Fibroblast of lung (primary cell): ENCODE measurements at places on chromosomes 2 and 18. TPM values are rescaled to one million over a fixed set of nuclear protein-coding genes. Genes with fewer than 3 reads are reported as not detected.

GRCh38 chr2:240287011-240287410 is 146.6 kb upstream of the OTOS start:
- peaks cover 3% of the 10 kb centered on the region for H3K27me3 ChIP-seq
- no peak overlapping the region for H3K27ac ChIP-seq
- H3K4me1 ChIP-seq, result no peaks in the 10 kb centered on the region
- no peak for DNase-seq

DNA sequence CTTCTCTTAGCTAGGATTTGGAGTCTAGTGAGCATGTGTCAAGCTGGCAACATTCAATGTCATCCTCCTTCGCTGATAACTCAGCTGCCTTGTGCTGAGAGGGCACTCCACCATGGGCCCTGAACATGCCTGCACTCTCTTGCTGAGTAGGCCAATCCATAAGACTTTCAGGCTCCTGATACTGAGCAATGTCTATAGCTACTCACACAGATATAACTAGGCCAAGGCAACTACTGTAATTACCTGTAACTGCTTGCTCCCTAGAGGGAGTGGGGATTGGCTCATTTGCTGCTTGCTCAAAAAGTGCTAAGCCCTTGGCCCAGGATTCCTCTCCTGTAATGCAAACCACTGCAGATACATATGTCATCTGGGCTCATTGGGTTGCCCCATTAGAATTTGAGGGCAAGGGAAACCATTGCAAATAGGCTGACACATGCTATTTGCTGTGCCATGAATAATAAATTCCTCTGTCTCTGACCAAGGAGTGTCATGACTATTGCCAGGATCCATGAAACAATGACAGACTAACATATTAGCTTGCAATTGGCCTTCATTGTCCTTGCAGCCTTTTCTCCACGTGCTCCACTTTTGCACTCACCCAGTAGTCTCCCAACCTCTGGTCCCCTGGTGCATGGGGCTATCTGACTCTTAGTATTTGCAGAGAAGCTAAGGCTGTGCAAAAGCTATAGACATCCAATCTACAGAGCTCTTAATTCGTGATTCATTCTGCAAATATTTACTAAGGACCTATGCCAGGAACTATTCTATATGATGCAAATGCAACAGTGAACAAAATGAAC is 36.9 kb upstream of the BMPR2 start:
- H3K36me3 ChIP-seq, result no peaks in the 10 kb centered on the region
- peaks cover 2% of the 10 kb centered on the region for H3K4me1 ChIP-seq
- no peaks in the 10 kb centered on the region for H3K27me3 ChIP-seq
- H3K27ac ChIP-seq, result no peak overlapping the region
- H3K4me3 ChIP-seq, result no peak overlapping the region

- peaks cover 18% of the 10 kb centered on the region for H3K27me3 ChIP-seq
- no peak overlapping the region for H3K4me3 ChIP-seq
- DNase-seq, result no peak
Measured at GRCh38 chr2:98727369-98728087, 3.4 kb downstream of the MGAT4A start.

- H3K4me3 ChIP-seq, result no peak overlapping the region
- H3K27me3 ChIP-seq, result no peaks in the 10 kb centered on the region
- no peaks in the 10 kb centered on the region for H3K36me3 ChIP-seq
- H3K4me1 ChIP-seq, result no peaks in the 10 kb centered on the region
- H3K27ac ChIP-seq, result no peak overlapping the region
Measured at GRCh38 chr2:226179010-226179409, 620.6 kb downstream of the IRS1 start.

DNA sequence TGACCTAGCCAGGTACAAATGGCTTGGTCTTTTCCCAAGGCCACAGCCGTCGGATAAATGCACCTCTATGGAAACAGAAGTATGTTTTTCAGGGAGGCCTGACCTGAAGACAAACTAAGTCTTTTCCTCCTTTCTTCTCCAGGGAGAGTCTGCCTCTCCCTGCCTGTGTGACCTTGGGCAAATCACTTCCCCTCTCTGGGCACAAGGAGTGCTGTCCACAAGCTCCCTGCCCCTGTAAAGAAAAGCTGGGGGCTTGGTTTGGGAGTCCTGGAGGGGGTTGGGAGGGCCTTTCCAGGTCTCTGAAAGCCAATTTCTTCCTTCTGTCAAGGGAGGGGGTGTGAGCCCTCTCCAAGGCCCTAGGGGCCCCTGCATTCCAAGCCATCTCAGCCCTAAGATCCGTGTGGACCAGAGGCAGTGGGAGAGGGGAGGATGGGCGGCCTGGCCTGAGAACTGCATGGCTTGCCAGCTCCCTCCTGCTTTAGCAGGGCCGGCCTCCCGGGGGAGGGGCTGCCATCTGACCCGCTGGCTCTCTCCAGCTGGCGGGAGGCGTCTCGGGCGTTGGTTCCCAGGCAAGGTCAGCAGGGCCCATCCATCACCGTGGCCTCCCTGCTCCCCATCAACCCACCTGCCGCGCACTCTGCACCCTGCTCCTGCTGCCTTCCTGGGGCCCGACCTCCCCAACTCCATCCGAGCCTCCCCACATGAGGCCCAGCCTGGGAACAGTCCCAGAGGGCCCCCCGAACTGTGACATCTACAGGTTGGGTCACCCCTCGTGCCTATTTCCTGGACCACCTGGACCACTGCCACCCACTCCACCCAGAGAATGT is 61.4 kb downstream of the SMAD7 start:
- DNase-seq, result peak; percentile 67
- H3K27me3 ChIP-seq, result peaks cover 2% of the 10 kb centered on the region
- no peaks in the 10 kb centered on the region for H3K36me3 ChIP-seq
- H3K4me3 ChIP-seq, result no peak overlapping the region

The REG1B gene
- polyA plus RNA-seq, result not detected in 2 replicates

- H3K27me3 ChIP-seq, result no peaks in the 10 kb centered on the region
- H3K36me3 ChIP-seq, result no peaks in the 10 kb centered on the region
- H3K27ac ChIP-seq, result no peak overlapping the region
Measured at GRCh38 chr2:104378853-104379374, 475.0 kb upstream of the POU3F3 start.

DNA sequence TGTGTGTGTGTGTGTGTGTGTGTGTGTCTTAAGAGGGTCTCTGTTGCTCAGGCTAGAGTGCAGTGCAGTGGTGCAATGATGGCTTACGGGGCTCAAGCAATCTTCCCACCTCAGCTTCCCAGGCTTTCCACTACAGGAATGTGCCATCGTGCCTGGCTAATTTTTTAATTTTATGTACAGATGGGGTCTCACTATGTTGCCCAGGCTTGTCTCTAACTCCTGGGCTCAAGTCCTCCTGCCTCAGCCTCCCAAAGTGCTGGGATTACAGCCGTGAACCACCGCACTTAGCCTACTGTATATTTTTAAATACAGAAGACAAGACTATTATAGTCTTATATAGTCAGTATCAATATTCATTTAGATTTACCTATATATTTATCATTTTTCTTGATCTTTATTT is 220.1 kb upstream of the STON1 start:
- H3K4me3 ChIP-seq, result no peak overlapping the region
- DNase-seq, result no peak
- no peak overlapping the region for H3K27ac ChIP-seq

DNA sequence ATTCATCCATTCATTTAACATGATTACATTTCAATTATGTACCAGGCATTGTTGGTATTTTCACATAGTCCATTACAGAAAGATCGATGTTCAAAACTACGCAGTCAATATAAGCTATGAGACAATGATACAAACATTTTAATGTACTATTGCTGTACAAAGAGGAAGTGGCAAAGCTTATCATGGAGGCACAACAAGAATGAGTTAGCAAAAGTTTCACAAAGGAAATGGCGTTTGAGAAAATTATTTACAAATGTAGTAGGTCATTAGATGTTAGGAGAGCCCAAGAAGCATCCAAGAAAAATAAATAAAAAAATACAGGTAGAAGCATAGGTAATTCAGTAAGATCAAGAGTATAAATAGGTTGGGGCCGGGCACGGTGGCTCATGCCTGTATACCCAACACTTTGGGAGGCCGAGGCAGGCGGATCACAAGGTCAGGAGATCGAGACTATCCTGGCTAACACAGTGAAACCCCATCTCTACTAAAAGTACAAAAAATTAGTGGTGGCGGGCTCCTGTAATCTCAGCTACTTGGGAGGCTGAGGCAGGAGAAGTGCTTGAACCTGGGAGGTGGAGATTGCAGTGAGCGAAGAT is 1730.8 kb upstream of the CELF4 start:
- no peaks in the 10 kb centered on the region for H3K4me1 ChIP-seq
- no peak for DNase-seq
- no peaks in the 10 kb centered on the region for H3K27me3 ChIP-seq
- no peaks in the 10 kb centered on the region for H3K36me3 ChIP-seq
- H3K27ac ChIP-seq, result no peak overlapping the region

GRCh38 chr2:236541008-236541562 is 28.5 kb upstream of the ACKR3 start:
- no peak for DNase-seq
- no peaks in the 10 kb centered on the region for H3K36me3 ChIP-seq
- H3K4me3 ChIP-seq, result no peak overlapping the region

The KANSL1L gene
- polyA plus RNA-seq, result 5.5 and 7.3 TPM in 2 replicates

The SMAD2 gene
- 88.6 and 111 TPM in 2 replicates for polyA plus RNA-seq

DNA sequence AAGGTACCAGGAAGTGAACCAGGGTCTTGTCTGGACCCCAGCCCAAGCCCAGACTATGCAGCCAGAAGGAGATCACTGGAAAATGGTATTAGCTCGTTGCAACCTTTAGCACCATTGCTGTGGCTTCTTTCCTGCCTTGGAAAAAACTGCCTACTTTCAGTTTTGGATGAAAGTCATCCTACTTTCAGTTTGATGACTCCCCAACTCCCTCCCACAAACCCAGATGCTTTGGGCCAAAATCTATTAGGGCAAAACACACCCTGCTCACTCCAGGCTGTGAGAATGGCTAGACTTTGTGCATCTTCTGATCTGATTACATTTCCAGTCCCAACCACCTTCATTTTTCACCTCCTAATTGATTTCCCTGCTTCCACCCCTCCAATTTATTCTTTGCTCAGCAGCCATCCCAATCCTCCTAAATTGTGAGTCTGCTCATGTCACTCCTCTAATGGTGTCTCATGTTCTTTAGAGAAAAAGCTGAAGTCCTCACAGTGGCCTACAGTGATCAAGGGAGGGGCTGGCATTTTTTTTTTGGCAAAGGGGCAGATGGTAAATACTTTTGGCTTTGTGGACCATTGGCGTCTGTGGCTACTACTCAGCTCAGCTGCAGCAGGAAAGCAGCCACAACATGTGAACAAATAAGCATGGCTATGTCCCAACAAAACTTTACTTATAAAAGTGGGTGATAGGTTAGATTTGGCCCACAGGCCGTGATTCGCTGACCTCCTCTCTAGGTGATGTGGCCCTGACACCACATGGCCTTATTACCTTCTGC is 368.7 kb downstream of the SLC4A3 start:
- no peak for DNase-seq
- no peaks in the 10 kb centered on the region for H3K27me3 ChIP-seq
- H3K36me3 ChIP-seq, result no peaks in the 10 kb centered on the region
- H3K4me1 ChIP-seq, result no peaks in the 10 kb centered on the region
- H3K27ac ChIP-seq, result no peak overlapping the region

The PDE1A gene
- polyA plus RNA-seq, result 4.0 and 5.4 TPM in 2 replicates

- no peak overlapping the region for H3K27ac ChIP-seq
- peaks cover 2% of the 10 kb centered on the region for H3K36me3 ChIP-seq
- no peak for DNase-seq
- H3K4me1 ChIP-seq, result peaks cover 3% of the 10 kb centered on the region
Measured at GRCh38 chr2:161239326-161240109, 68.7 kb upstream of the PSMD14 start.

GRCh38 chr2:57759131-57759530 is 287.5 kb upstream of the VRK2 start:
- no peaks in the 10 kb centered on the region for H3K36me3 ChIP-seq
- no peaks in the 10 kb centered on the region for H3K4me1 ChIP-seq
- no peak overlapping the region for H3K4me3 ChIP-seq

The SLC25A52 gene
- 0.06 TPM in 1 of 2 replicates, not detected in the other for polyA plus RNA-seq

The RUFY4 gene
- not detected in 2 replicates for polyA plus RNA-seq

GRCh38 chr18:73318739-73319479 is 451.1 kb upstream of the NETO1 start:
- no peaks in the 10 kb centered on the region for H3K36me3 ChIP-seq
- H3K27ac ChIP-seq, result no peak overlapping the region
- H3K4me1 ChIP-seq, result no peaks in the 10 kb centered on the region
- H3K27me3 ChIP-seq, result no peaks in the 10 kb centered on the region

DNA sequence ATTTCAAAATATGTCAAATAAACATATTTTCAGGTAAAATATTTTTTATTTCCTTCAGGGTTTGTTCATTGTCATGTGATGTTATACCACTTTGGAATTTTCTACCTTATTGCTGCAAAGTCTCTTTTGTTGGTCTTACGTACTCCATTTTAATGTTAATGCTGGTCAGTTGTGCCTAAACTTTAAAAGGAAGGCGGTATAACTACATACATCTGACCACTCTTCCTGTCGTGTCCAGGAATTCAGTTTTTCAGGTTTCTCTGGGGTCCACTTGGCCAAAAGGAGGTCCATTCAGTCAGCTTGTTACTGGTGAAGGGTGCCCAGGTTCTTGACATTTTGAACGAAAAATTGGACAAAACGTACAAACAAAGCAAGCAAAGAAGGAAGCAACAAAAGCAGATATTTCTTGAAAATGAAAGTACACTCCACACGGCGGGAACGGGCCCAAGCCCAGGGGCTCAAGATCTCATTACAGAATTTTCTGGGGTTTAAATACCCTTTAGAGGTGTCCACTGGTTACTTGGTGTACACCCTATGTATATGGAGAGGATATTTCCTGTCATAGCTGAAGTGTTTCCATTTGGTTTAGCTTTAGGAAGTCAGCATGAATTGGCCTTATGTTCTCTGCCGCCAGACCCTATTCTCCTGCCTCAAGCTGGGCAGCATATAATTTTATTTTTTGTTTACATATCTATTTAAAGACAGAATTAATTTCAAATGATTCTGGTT is 471.7 kb upstream of the CDH7 start:
- no peak overlapping the region for H3K4me3 ChIP-seq
- no peaks in the 10 kb centered on the region for H3K4me1 ChIP-seq
- DNase-seq, result no peak

The ZNF514 gene
- polyA plus RNA-seq, result 6.0 and 6.5 TPM in 2 replicates

GRCh38 chr2:118616432-118616831 is 231.0 kb downstream of the EN1 start:
- H3K27ac ChIP-seq, result no peak overlapping the region
- H3K36me3 ChIP-seq, result no peaks in the 10 kb centered on the region
- no peak for DNase-seq
- no peaks in the 10 kb centered on the region for H3K27me3 ChIP-seq
- H3K4me1 ChIP-seq, result no peaks in the 10 kb centered on the region

DNA sequence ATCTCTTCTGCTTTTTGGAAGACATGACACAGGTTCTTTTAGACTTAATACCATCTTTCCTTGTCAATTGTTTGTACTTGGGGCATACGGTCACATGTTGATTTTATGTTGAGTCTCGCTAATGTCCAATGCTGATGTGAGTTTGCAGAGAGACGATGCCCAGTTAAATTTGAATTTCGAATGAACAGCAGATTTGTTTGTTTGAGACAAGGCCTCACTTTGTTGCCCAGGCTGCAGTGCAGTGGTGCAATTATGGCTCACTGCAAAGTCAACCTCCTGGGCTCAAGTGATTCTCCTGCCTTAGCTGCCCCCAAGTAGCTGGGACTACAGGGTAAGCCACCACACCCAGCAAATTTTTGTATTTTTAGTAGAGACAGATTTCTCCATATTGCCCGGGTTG is 473.5 kb downstream of the RIT2 start:
- no peaks in the 10 kb centered on the region for H3K4me1 ChIP-seq
- no peak overlapping the region for H3K27ac ChIP-seq
- H3K27me3 ChIP-seq, result no peaks in the 10 kb centered on the region
